Neural crest cell (in vitro differentiated cells): ENCODE measurements at places on chromosomes 6 and 20. TPM values are rescaled to one million over a fixed set of nuclear protein-coding genes. Genes with fewer than 3 reads are reported as not detected.

DNA sequence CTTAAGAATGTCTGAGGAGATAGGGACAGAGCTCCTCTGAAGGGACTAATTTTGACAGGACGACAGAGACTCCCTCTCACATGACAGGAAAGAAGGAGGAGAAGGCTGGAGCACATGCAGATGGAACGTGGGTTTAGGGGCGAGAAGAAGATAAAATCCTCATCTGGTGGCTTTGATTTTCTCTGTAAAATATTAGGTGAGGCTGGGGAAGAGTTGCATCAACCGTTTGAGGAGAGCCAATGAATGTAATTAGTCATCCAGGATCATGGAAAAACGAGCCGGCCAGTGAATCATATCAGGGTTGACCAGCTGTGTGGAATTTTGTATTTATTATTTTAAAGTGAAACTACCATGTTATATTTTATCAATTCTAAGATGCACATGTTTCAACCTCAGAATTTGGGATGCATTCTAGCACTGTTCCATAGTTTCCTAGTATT lies 46.9 kb upstream of the ADGRF4 start:
- no peaks in the 10 kb centered on the region for H3K36me3 ChIP-seq
- no peak overlapping the region for H3K27ac ChIP-seq

DNA sequence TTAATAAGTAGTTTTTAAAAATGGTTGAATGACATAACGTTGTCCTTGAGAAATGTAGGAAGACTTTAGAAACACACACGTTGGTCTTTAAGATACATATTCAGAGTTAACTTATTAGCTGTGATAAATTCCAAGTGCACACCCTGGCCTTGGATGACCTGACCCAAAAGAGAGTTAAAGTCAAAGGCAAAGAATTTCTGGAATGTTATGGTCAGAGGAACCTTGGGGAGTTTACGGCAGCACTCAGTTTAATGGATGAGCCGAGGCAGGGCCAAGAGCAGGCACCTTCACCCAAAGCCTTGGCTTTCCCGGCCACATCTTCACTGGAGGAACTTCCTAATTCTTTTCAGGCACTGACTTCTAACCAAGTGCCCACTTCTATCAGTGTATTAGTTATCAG lies 200.5 kb downstream of the SMOC2 start:
- no peak overlapping the region for H3K4me3 ChIP-seq
- H3K4me1 ChIP-seq = peaks cover 12% of the 10 kb centered on the region
- no peak for DNase-seq
- H3K36me3 ChIP-seq = no peaks in the 10 kb centered on the region
- H3K27me3 ChIP-seq = no peaks in the 10 kb centered on the region

AIF1 gene
- not detected in 2 replicates for total RNA-seq

DNA sequence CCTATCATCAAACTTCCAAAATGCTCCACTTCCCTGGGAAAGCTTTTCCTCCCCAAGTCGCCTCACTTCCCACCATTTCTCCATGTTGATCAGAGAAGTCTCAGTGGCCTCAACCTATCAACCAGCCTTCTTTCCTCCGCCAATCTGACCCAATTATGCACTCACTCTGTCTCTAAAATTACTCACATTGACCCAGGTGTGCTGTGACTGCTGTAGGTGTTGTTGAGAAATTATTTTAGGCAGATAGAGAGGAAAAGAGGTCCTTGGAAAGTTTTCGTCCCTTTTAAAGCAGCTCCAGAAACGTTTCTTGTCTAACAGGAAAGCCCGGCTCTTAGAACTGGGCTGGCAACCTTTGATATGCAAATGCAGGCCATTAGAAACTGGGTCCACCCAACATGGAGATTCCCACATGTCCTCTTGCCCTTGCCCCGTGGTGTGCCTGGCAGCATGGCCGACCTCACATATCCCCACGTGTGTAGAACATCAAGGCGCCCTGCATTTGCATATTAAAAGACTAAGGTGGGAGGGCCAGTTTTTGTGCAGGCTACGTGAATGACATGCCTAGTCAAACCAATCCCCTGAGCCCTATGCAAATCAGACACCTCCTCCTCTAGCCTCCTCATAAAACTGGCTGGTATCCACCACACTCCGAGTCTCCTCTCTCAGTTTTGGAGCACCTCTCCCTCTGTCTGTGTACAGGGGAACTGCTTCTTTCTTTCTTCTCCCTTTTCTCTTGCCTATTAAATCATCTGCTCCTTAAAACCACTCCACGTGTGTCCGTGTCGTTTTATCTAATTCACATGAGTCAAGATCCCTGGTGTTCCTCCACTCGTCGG lies 12.9 kb downstream of the IPCEF1 start:
- DNase-seq = no peak
- no peak overlapping the region for H3K27ac ChIP-seq

DYNLT2 gene
- total RNA-seq = 2.8 TPM in 2 replicates

GRCh38 chr6:168528474-168529095 lies 87.6 kb downstream of the SMOC2 start:
- no peaks in the 10 kb centered on the region for H3K36me3 ChIP-seq
- H3K4me1 ChIP-seq = peaks cover 10% of the 10 kb centered on the region
- no peaks in the 10 kb centered on the region for H3K27me3 ChIP-seq
- no peak overlapping the region for H3K27ac ChIP-seq
- DNase-seq = no peak
- no peak overlapping the region for H3K4me3 ChIP-seq

BPIFA1 gene
- total RNA-seq = not detected in 2 replicates

HLA-DOA gene
- 1.7 and 2.8 TPM in 2 replicates for total RNA-seq

GRCh38 chr6:18323935-18324705 lies 59.8 kb upstream of the DEK start:
- no peaks in the 10 kb centered on the region for H3K27me3 ChIP-seq
- H3K36me3 ChIP-seq = no peaks in the 10 kb centered on the region
- no peak overlapping the region for H3K27ac ChIP-seq
- H3K4me1 ChIP-seq = peaks cover 6% of the 10 kb centered on the region
- H3K4me3 ChIP-seq = no peak overlapping the region

DNA sequence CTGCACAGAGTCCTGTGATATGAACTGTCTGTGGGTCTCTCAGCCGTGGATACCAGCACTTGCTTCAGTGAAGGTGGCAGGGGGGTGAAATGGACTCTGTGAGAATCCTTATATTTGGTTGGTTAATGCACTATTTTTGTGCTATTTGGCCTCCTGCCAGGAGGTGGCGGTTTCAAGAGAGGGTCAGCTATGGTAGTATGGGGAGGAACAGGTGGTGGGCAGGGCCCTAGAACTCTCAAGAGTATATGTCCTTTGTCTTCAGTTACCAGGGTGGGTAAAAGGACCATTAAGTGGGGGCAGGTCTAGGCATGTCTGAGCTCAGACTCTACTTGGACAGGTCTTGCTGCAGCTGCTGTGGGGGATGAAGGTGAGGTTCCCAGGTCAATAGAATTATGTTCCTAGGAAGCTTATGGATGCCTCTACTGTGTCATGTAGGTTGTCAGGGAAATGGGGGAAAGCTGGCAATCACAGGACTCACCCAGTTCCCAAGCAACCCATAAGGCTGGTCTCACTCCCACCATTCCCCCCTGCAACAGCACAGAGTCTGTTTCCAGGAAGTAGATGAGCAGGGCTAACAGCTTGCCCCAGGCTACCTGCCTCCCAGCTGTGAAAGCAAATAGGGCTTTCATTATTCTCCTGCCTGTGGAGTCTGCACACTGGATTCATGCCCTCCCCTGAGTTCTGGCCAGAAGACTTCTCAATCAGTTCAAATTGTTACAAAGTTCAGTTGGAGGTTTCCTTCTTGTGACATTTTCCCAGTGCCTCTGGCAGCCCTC lies 56.8 kb upstream of the PHIP start:
- H3K27me3 ChIP-seq = no peaks in the 10 kb centered on the region
- DNase-seq = no peak
- no peak overlapping the region for H3K27ac ChIP-seq
- H3K36me3 ChIP-seq = peaks cover 9% of the 10 kb centered on the region
- H3K4me1 ChIP-seq = no peaks in the 10 kb centered on the region
- H3K4me3 ChIP-seq = no peak overlapping the region

- no peak overlapping the region for H3K27ac ChIP-seq
- no peak for DNase-seq
- no peaks in the 10 kb centered on the region for H3K4me1 ChIP-seq
- no peaks in the 10 kb centered on the region for H3K27me3 ChIP-seq
- H3K4me3 ChIP-seq = no peak overlapping the region
Measured at GRCh38 chr6:52693773-52694172, 22.9 kb downstream of the TMEM14A start.

DNA sequence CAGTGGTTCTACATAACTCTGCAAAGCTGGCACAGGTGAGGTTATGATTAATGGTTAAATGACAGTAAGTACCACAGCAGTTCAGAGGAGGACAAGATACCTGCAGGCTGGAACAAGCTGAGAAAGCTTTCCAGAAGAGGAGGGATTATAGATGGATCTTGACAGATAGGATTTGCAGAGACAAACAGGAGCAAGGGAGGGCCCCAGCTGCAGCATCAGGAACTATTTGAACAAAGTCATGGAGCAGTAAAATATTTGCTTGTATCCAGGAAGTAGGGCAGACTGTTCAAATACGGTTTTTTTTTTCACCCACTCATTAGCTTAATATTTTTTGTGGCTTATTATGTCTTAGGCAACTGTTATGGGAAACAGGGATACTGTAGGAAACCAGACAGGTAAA lies 144.4 kb upstream of the MAN1A1 start:
- H3K27ac ChIP-seq = no peak overlapping the region
- no peaks in the 10 kb centered on the region for H3K36me3 ChIP-seq
- DNase-seq = no peak
- H3K27me3 ChIP-seq = peaks cover 9% of the 10 kb centered on the region
- H3K4me3 ChIP-seq = no peak overlapping the region
- no peaks in the 10 kb centered on the region for H3K4me1 ChIP-seq

GRCh38 chr20:35248641-35249475 lies 22.4 kb downstream of the MMP24 start:
- no peak overlapping the region for H3K4me3 ChIP-seq
- no peaks in the 10 kb centered on the region for H3K4me1 ChIP-seq
- no peaks in the 10 kb centered on the region for H3K27me3 ChIP-seq
- H3K36me3 ChIP-seq = no peaks in the 10 kb centered on the region
- no peak overlapping the region for H3K27ac ChIP-seq
- DNase-seq = no peak

DNA sequence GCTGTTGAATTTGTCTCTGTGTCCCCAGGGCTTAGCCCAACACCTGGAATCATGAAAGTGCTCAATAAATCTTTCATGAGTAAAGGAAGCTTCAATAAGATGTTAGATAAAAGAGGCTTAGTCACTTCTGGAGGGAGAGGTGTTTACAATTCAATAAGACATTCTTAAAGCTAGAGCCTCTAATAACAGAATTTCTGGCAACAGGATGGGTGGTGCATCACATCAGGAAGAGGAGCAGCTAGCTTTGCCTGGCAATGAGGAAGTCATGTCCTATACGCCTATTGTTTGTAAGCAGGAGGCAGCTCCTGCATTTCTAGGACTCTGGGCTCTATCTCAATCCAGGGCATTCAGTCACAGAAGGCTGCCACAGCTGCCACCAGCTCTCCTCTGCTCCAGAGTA lies 638.5 kb downstream of the EPM2A start:
- H3K27me3 ChIP-seq = no peaks in the 10 kb centered on the region
- no peak for DNase-seq
- no peak overlapping the region for H3K27ac ChIP-seq
- H3K4me3 ChIP-seq = no peak overlapping the region

- H3K4me1 ChIP-seq = peaks cover 3% of the 10 kb centered on the region
- H3K36me3 ChIP-seq = no peaks in the 10 kb centered on the region
- H3K27me3 ChIP-seq = no peaks in the 10 kb centered on the region
- H3K27ac ChIP-seq = no peak overlapping the region
Measured at GRCh38 chr6:45864651-45865050, 151.0 kb downstream of the CLIC5 start.

- no peaks in the 10 kb centered on the region for H3K27me3 ChIP-seq
- H3K4me1 ChIP-seq = peaks cover 2% of the 10 kb centered on the region
- no peak overlapping the region for H3K4me3 ChIP-seq
- no peak for DNase-seq
- H3K27ac ChIP-seq = no peak overlapping the region
Measured at GRCh38 chr20:50611128-50611810, 80.1 kb downstream of the RIPOR3 start.

ERMARD gene
- total RNA-seq = 24.2 and 26.3 TPM in 2 replicates

- peaks cover 13% of the 10 kb centered on the region for H3K4me1 ChIP-seq
- DNase-seq = no peak
- H3K4me3 ChIP-seq = no peak overlapping the region
- H3K27ac ChIP-seq = no peak overlapping the region
Measured at GRCh38 chr20:50558483-50558925, 48.3 kb downstream of the PTPN1 start.

DNA sequence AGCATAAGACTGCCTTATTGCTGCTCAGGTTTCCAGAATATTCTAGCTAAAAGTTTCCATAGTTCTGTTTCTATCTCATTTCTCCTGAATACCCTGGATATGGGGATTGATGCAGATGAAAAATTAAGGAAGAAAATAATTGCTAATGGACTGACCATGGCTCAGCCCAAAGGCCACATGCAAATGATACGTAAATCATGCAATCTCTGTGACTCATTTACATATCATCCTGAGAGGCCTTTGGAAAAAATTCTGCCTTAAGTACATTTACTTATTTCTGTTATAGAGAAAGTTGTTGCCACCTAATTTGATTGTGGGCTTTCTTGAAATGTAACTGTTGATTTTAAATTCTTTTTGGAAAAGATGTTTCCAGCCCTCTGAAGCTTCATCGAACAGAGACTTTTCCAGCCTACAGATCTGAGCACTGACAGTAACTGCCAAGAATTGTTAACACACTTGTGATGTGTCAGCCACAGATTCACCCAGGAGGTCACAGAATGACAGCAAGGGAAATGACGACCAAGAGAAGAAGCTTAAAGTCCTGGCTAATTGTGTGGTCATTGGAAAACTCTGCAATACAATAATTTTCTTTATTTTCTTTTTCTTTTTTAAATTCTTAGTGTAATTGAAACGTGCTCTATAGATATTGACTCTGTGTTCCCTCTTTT lies 174.8 kb downstream of the DOK5 start:
- no peak overlapping the region for H3K4me3 ChIP-seq
- no peaks in the 10 kb centered on the region for H3K27me3 ChIP-seq
- H3K36me3 ChIP-seq = no peaks in the 10 kb centered on the region
- H3K27ac ChIP-seq = no peak overlapping the region

CD93 gene
- total RNA-seq = 0.44 and 0.50 TPM in 2 replicates

GRCh38 chr6:5513408-5513807 lies 252.1 kb downstream of the FARS2 start:
- H3K36me3 ChIP-seq = no peaks in the 10 kb centered on the region
- peaks cover 5% of the 10 kb centered on the region for H3K4me1 ChIP-seq
- DNase-seq = no peak
- H3K27ac ChIP-seq = no peak overlapping the region
- H3K27me3 ChIP-seq = no peaks in the 10 kb centered on the region
- H3K4me3 ChIP-seq = no peak overlapping the region

FAM217A gene
- total RNA-seq = not detected in 2 replicates

DNA sequence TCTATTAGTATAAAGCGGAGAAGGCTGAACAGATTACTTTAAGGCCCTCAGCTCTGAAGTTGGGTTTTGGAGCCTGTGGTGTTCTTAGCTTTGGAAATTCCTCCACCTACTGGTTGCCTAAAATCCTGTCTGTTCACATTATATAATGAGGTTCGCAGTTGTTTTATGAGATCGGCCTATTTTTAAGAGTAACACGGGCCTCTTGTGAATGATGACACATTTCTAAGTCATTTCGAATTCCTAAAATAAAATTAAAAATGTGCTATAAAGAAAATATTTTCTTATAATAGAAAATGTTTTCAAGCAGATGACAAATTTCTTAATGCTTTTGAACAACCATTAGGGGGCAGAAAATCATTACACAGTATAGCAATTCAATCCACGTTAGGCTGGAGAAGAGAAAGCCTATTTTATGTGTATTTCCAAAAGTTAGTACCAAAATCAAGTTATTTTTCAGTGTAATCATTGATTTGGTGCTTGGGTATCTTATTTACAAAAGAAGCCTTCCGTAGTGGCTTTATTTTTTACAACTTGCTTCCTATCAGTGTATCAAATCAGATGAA lies 15.8 kb upstream of the FAM8A1 start:
- H3K27me3 ChIP-seq = no peaks in the 10 kb centered on the region
- peak overlapping the region; percentile 9 for H3K4me3 ChIP-seq
- no peaks in the 10 kb centered on the region for H3K36me3 ChIP-seq
- H3K4me1 ChIP-seq = peaks cover 4% of the 10 kb centered on the region

PET117 gene
- total RNA-seq = 17.8 and 18.7 TPM in 2 replicates
